ENCODE measurements at places on chromosomes 1 and 21. TPM values are rescaled to one million over a fixed set of nuclear protein-coding genes. Genes with fewer than 3 reads are reported as not detected.

Gene ZBTB37
- total RNA-seq, result 14.3 TPM

Gene LHX8
- not detected for total RNA-seq

Gene CLCA1
- not detected for total RNA-seq

Gene TESK2
- total RNA-seq, result 1.0 TPM

Gene KRTAP8-1
- not detected for total RNA-seq

Gene BMP8B
- 0.62 TPM for total RNA-seq

Gene PRAMEF1
- total RNA-seq, result not detected

Gene WNT4
- total RNA-seq, result 0.38 TPM

GRCh38 chr21:35265170-35265877 is 216.2 kb upstream of the RUNX1 start:
- DNase-seq, result no peak

DNA sequence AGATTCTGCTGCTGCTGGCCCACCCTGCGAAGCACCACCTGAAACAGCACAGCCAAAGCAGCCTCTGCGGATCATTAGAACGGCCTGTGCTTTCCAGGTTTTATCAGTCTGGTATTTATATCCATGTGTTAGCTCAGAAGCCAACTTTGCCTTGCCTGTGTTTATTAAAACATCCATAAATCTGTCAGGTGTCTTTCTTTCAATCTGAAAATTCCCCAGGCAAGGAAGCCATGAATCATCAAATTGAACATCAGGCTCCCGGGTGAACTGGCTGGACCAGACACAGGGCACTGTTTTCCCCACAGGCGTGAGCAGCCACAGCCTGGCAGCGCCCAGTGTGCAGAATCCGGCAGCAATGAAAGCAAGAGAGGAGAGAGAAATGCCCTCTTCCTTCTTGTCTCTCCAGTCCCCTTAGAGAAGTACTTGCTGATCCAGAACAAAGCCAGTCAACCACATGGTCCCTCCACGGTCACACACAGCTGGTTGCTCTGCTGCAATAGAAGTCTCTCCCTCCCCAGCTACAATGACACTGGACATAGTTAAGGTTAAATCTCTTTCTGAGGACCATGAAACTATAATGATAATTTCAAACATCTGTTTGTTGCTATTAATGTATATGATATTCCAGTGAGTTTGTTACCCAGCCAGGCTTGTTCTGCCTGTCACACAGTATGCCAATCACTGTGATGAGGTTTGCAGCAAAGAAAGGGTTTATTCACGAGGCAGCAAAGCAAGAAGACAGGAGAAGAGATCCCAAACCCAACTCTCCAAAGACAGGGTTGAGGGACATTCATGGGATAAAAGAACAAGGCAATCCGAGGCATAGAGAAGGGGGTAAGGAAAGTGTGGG is 212.1 kb upstream of the FMN2 start:
- no peak for DNase-seq

DNA sequence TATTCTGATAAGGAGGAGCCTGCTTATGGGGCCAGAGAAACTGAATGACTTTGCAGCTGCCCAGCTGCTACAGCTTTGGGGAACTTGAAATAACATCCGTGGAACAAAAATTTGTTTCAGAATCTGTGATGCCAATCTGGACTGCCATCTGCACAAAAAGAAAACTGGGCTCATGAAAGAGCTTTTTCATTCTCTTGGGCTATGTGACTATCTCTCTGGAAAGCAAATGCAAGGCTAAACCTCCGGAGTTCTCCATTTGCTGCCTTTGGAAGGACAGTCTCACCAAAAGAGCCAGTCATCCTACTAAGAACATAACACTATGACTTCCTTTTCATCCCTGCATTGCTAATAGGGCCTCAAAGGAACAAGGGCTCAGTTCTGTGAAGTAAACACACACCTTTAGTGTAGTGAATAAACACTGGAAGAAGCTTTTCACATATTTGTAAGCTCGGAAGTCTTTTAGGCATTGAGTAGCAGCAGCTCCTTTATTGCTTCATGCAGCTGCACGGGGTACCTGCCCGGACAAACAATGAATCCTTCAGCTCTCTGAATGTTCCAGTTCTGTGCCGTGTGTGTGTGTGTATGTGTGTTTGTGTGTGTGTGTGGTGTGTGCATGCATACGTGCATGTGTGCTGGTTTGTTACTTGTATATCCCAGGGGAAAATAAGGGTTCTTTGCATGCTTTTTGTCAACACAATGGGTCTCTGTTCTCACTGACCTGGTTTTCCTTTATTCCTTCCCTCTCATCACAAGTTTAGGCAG is 255.5 kb upstream of the SGIP1 start:
- DNase-seq, result no peak

DNA sequence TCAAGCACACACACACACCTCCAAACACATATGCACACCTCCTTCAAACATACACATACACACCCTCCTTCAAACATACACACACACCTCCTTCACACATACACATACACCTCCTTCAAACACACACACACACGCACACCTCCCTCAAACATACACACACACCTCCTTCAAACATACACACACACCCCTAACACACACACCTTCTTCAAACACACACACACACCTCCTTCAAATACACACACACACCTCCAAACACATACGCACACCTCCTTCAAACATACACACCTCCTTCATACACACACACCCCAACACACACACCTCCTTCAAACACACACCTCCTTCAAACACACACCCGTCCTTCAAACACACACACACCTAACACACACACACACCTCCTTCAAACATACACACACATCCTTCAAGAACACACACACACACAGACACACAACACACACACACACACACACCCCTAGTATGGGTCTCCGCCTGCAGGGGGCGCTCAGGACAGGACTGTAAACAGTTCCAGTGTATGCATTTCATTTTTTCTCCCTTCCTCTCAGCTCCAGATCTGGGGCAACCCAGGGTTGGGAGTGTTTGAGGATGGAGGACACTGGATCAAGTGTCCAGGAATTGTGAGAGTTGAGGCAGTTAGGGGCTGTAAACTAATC is 12.1 kb downstream of the LGR6 start:
- DNase-seq, result no peak

- no peak for DNase-seq
Measured at GRCh38 chr1:232634096-232634495, 4.2 kb upstream of the SIPA1L2 start.

DNA sequence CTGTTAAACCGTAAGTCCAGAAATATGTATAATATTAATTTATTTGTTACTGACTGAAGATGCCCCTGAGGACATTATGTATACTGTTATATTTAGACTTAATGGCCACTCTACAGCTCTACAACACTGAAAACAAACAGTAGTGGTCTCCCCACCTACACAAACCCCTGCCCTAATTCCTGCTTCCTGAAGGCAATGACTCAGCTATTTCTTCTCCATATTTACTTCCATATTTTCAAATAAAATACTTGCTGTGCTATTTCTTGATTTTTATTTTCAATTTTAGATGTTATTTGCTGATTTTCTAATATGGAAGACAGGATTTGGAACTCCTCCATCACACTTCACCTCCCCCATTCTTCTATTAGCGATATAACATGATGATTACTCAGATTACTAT is 97.6 kb downstream of the PCNX2 start:
- no peak for DNase-seq

DNA sequence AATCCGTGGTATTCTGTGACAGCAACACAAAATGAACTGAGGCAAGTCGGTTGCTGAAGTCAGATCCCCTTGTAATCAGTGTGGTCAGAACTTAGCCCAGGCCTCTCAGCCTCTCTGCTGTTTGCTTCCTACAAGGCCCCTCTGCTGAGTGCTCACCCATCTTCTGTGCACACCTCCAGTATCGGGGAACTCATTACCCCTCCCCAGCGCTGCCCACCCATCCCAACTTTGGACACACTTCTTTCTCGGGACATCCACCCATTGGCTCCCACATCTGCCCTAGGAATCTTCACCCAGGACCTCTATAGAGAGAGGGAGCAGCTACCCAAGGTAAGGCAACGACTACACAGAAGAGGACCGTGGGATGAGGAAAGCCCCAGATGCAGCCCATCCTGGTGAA is 217.5 kb downstream of the MATN1 start:
- peak; percentile 12 for DNase-seq

DNA sequence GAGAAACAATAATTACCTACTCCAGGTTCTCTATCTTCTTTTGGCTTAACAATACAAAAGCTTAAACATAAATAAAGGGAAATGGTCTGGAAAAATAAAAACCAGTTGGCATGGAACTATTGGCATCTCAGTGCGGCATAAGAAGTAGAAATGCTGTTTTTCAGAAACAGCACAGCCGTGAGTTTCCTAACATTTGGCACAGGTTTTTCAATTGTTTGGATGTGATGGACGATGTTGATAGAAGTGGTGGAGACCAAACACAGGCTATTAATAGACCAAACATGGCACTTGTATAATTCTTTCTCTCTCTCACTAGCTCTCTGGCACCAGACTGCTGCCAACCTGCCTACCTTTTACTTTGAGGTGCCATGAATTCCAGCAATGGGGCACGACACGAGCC is 36.2 kb downstream of the KCNN3 start:
- DNase-seq, result no peak

DNA sequence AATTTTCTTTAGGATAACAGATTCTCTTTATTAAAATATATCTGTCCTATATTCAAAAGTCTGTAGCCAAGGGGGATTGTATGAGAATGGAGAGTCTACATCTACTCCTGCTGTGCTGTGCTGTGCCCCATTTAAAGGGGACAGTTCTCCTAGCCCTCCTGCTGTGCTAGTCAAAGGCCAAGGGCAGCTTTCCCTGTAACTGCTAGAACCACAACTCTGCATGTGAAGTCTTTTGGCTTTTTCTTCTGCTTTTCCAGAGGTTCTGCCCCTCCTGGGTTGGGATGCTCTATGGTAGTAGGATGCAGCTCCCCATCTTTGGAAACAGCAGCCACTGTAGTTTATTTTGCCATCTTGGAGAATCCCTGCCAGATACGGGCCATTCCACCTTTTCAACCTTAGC is 197.5 kb upstream of the JUN start:
- no peak for DNase-seq

- no peak for DNase-seq
Measured at GRCh38 chr1:27724961-27725373, 794 bp upstream of the FAM76A start.

GRCh38 chr1:156504821-156505678 is 4.5 kb upstream of the MEF2D start:
- DNase-seq, result peak; percentile 100

GRCh38 chr1:76543495-76543894 is 323.8 kb upstream of the ST6GALNAC5 start:
- no peak for DNase-seq

- DNase-seq, result no peak
Measured at GRCh38 chr1:229234870-229235472, 35.9 kb upstream of the RAB4A start.

All from cardiac septum (tissue), 1 donor.